Fibroblast of lung (primary cell): ENCODE measurements at places on chromosomes 2 and 18. TPM values are rescaled to one million over a fixed set of nuclear protein-coding genes. Genes with fewer than 3 reads are reported as not detected.

The DTNB gene
- total RNA-seq: 4.1 and 5.4 TPM in 2 replicates

The RAB10 gene
- 94.1 and 105 TPM in 2 replicates for total RNA-seq

The KCNIP3 gene
- total RNA-seq: 1.5 and 1.7 TPM in 2 replicates

The FBXO41 gene
- total RNA-seq: 0.77 and 1.2 TPM in 2 replicates

The FAP gene
- 81.9 and 96.1 TPM in 2 replicates for total RNA-seq

The TCF23 gene
- under 0.01 TPM in 1 of 2 replicates, not detected in the other for total RNA-seq

The ITGB1BP1 gene
- 44.4 and 44.6 TPM in 2 replicates for total RNA-seq

The ALPP gene
- not detected in 2 replicates for total RNA-seq

The KCNG2 gene
- total RNA-seq: 6.4 and 10.1 TPM in 2 replicates

The SEPTIN10 gene
- total RNA-seq: 90.3 and 101 TPM in 2 replicates

The TRABD2A gene
- 10.8 and 14.4 TPM in 2 replicates for total RNA-seq

The SOWAHC gene
- 7.1 and 10.3 TPM in 2 replicates for total RNA-seq

The ASXL3 gene
- 0.51 and 0.66 TPM in 2 replicates for total RNA-seq

The TAF1B gene
- total RNA-seq: 19.8 and 32.9 TPM in 2 replicates

The DPYSL5 gene
- not detected in 2 replicates for total RNA-seq
